ENCODE measurements at places on chromosomes 7 and 10.

DNA sequence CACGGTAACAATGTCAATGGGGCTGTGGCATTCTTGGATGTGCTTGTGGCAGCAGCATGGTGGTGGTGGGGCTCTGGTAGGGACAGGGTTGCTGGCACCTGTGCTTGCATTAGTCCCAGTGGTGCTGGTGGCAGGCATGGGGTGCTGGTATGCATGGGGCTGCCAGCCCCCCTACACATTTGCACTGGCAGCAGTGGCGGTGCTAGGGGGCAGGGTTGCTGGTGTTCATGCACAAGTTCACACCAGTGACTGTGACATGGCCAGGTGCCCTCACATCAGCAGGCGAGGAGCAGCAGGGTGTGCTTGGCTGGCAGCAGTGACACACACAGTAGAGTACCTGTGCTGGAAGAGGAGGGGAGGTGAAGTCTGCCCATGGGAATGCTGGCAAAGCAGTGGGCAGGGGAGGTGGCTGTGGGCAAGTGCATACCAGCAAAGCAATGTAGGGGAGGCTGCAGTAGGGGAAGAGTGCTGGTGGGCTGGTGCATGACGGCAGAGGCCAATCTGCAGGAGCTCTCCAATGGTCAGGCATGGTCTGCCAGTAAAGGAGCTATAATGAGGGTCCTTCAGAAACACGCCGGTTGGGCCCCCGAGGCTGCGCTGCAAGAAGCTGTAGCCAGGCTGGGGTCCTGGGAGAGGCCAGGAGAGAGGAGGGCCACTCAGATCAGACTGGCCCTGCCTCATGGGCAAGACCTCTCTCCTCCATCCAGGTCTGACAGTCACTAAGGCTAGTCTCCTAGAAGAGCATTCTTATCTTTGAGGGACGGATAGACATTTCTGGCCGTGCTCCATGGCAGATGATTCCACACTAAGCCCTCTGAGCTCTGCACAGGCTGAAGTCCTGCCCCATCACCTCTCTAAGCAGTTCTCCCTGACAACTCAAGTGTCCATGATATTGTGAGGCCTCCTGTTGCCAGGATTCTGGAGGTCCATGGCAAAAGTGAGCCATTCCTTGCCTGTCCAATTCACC lies 406.4 kb downstream of the SEMA3D start:
- DNase-seq, result no peak

DNA sequence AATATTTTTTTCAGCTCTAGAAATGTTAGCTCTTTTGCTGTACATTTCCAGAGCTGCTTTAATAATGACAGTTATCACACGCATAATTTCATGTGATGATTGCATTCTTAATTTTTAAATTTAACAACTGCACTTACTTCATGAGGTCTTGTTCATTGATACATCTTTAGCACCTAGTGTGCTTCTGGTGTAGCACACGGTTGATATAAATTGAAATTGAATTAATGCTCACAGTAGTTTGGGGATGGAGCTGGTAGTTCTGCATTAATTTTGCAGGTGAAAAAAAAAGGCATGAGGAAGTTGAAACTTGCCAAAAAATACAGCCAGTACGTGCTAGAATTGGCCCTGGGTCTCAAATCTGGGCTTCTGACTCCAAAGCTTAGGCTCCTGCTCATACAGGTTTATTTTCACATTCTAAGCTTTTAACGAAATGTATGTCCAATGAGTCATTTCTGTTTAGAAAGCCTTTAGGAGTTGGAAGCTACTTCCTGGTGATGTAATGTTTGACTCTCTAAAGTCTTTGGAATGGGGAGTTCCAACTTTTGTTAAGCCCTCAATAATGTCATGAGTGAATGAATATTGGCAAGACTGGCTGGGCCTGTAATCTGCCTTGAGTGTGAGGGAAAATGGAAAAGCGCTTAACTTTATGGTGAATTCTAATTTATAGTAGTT lies 62.5 kb downstream of the DAGLB start:
- no peak for DNase-seq

- no peak for DNase-seq
These were observed 271.0 kb downstream of the POU6F2 start for GRCh38 chr7:39248692-39249090.

GRCh38 chr7:155431231-155431630 lies 26.7 kb upstream of the EN2 start:
- no peak for DNase-seq

DNA sequence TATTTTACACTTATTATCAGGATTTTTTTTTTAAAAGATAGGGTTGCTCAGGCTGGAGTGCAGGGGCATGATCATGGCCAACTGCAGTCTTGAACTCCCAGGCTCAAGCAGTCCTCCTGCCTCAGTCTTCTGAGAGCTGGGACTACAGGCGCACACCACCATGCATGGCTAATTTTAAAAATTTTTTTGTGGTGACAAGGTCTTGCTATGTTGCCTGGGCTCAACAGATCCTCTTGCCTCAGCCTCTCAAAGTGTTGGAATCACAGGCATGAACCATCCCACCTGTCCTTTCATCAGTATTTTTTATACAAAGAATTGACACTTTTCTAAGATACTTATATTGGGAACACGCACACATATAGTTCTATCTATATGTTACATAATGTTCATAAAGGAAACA lies 99.3 kb downstream of the PIP4K2A start:
- DNase-seq, result no peak

DNA sequence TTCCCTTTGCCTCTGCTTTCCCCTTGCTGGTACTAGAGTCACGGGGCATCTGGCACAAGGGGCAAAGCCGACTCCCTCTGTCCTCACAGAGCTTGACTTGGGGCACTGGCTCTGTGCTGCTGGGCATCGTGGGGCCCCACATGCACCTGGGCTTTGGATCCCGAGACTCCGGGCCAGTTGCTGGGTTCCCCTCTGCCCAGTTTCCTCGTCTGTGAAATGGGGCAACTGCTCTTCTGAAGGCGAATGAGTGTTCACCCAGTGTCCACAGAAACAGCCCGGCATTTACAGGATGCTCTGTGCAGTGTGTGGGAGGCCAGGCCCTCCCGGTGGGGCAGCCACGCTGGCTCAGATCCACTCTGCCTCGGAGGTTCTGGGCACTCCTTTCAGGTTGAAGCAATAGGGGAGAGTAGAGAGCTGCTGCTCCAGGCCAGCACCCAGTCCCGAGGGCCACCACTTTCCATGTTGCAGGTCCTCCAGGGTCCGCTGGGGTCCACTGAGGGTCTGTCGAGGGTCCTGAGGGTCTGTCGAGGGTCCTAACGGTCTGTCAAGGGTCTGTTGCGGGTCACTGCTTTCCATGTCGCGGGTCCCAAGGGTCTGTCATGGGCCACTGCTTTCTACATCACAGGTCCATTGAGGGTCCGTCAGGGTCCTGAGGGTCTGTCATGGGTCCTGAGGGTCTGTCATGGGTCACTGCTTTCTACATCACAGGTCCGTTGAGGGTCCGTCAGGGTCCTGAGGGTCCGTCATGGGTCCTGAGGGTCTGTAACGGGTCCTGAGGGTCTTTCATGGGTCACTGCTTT lies 103.6 kb downstream of the VIPR2 start:
- DNase-seq, result no peak

- no peak for DNase-seq
These were observed 155.6 kb downstream of the SH3PXD2A start for GRCh38 chr10:103699611-103700435.

- DNase-seq, result no peak
These were observed 6.9 kb downstream of the TMEM130 start for GRCh38 chr7:98862716-98863420.

- no peak for DNase-seq
These were observed 114.8 kb upstream of the THSD7A start for GRCh38 chr7:11946794-11947193.

Measured in progenitor cell of endocrine pancreas (in vitro differentiated cells).